Choroid plexus epithelial cell (primary cell): ENCODE measurements at places on chromosomes 12 and 14.

GRCh38 chr14:51845811-51846210 lies 14.6 kb upstream of the GNG2 start:
- DNase-seq = peak; percentile 40

- DNase-seq = no peak
Measured at GRCh38 chr12:104670439-104671408, 214.0 kb downstream of the CHST11 start.

GRCh38 chr12:96194971-96195844 lies 1.0 kb downstream of the ELK3 start:
- peak; percentile 88 for DNase-seq

GRCh38 chr14:59161561-59162175 lies 26.8 kb upstream of the DAAM1 start:
- peak; percentile 89 for DNase-seq

- DNase-seq = no peak
Measured at GRCh38 chr14:20515846-20516245, 10.5 kb downstream of the RNASE10 start.

GRCh38 chr12:46948936-46949545 lies 123.2 kb upstream of the SLC38A4 start:
- DNase-seq = no peak

- DNase-seq = peak; percentile 39
Measured at GRCh38 chr12:114982760-114983159, 298.8 kb upstream of the TBX3 start.

GRCh38 chr12:98757455-98757854 lies 112.4 kb downstream of the APAF1 start:
- no peak for DNase-seq

DNA sequence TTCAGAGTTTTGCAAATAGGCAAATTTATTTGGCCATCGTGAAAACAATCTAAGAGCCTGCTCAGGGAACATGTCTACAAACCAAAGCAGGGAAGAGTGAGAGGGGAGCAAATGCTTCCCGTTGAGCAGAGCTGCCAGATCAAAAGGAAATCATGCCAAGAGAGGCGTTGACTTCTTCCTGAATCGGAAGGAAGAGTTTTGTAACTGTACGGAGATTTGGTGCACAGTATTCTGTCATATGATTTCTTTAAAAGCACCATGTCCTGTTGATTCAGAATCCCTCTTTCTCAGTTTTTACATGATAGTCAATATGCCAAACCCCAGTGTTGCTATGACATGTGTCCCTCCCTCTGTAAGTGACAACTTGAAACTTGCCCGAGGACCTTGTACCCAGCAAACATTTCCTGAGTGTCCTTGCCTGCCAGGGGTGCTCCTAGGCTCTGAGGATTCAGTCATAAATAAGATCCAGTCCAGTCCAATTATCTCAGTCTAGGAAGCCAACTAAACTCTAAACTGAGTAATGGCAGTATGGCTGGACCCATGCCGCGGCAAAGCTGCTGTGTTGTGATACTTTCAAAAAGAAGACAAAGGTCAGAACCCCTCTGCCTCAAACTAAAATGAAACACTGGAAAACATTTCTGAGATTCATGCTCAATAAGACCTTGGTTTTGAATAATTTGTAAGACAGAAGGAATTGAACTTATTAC lies 300.1 kb upstream of the FKBP4 start:
- DNase-seq = peak; percentile 38

- DNase-seq = peak; percentile 71
Measured at GRCh38 chr12:20421421-20421820, 53.1 kb downstream of the PDE3A start.
